Type B pancreatic cell (in vitro differentiated cells): ENCODE measurements at places on chromosomes 6 and 20. TPM values are rescaled to one million over a fixed set of nuclear protein-coding genes. Genes with fewer than 3 reads are reported as not detected.

- DNase-seq: no peak
Measured at GRCh38 chr20:35421322-35421721, 9.5 kb upstream of the UQCC1 start.

DNA sequence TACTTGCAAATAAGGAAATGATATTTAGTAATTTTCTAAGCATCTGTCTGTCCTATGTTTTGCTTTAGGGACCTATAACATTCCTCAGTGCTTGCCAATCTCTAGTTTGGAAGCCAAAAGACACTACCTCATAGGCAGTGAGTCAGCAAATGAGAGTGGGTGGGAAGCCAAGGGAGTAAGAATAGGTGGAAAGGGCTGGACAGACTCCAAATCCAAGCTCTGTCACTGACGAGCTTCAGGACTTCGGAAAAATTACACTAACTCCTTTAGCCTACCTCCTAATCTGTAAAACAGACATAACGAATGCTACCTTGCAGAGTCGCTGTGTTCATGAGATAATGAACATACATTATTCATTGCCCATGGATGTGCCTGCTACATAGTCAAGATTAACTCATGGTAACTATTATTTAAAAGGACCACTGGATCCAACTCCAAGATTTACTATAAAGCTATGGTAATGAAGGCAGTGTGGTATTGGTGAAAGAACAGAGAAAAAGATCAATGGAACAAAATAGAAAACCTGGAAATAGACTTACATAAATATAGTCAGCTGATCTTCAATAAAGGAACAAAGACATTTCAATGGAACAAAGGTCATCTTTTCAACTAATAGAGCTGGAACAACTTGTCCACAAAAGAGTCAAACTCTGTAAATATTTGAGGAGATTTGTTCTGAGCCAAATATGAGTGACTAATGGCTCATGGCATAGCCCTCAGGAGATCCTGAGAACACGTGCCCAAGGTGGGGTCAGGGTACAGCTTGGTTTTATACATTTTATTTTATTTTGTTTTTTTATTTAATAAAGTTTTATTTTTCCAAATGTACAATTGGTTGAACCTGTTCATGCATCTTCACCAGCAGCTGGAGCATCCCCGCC, 64.1 kb downstream of the FAM50B start:
- no peak for DNase-seq

DNA sequence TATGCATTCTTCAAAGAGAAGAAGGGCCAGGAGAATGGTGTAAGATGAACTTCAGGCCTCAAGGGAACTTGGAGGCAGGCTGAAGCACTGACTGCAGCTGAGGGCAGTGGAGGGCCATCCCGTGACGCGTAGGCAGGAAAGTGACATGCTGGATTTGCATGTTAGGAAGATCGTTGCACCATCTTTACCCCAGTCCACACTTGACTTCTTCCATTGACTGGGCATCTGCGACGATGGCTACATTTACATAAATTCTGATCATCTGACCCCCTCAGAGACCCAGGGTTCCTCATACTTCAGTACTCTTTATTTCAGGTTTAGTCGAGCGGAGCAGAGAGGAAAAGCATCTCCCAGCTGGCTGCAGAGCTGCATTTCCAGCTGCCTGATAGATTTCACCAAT, 180.2 kb downstream of the PTPRT start:
- DNase-seq: no peak

GPX5 gene
- total RNA-seq: not detected in 2 replicates

DNA sequence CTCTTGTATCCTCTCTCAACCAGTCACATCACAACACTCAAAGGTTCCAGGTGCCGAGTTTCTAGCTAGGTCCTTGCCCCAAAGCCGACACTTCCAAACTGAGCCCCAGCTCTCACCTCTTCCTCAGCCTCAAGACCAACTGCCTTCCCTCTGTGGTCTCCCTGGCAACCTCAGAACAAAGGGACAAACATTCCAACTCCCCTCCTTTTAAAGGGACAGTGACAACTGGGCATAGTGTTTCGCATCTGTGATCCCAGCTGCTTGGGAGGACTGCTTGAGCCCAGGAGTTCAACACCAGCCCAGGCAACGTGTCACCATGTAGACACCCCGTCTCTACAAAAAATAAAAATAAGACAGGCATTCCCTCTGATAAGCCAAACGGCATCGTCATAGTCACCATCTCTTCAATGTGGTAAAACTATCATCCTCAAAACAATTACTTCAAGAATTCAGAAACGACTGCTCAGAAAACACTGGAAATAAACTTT, 11.3 kb downstream of the DIDO1 start:
- DNase-seq: no peak

DNA sequence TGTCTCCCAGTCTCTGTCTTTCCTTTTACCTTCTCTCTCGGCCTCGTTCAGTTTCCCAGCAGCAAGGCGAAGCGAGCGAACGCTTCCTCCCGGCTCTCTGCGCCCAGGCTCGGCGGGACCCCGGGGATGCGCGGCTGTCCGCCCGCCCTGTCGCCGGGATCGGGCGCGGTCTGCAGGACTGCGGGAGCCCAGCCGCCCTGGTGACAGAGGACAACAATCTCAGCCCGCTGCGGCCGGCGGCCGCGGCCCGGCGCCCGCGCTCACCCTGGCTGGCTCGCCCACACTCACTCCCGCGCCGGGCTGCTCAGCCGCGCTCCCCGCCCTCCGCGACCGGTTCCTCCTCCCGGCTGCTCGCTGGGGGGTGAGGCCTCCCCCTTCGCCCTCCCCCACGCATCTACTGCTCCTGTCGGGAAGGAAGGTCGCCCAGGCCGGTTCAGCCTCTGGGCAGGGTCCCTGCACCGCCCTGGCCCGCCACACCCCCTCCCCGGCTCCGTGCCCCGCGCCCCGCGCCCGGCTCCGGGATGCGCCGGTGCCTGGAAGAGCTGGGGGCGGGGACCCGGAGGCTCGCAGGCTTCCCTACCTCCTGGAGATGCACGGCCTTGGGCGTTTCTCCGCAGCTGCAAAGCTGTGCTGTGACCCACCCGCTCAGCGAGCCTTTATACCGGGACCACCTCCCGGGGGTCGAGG, 410 bp downstream of the SYNE1 start:
- DNase-seq: peak; percentile 74

- DNase-seq: no peak
Measured at GRCh38 chr20:39289316-39289715, 327.2 kb downstream of the DHX35 start.

- DNase-seq: no peak
Measured at GRCh38 chr20:31943052-31943471, 8.8 kb downstream of the PDRG1 start.
